ENCODE measurements at places on chromosomes 11 and 22.
A peak's percentile ranks its signal among the peaks of the same experiment; 100 is the strongest.

GRCh38 chr11:7654195-7654705, 19.1 kb downstream of the CYB5R2 start:
- no peak for DNase-seq

- no peak for DNase-seq
These were observed 77.5 kb upstream of the PHOX2A start for GRCh38 chr11:72321381-72321996.

GRCh38 chr11:70914496-70914895, 337.9 kb downstream of the SHANK2 start:
- DNase-seq, result no peak

DNA sequence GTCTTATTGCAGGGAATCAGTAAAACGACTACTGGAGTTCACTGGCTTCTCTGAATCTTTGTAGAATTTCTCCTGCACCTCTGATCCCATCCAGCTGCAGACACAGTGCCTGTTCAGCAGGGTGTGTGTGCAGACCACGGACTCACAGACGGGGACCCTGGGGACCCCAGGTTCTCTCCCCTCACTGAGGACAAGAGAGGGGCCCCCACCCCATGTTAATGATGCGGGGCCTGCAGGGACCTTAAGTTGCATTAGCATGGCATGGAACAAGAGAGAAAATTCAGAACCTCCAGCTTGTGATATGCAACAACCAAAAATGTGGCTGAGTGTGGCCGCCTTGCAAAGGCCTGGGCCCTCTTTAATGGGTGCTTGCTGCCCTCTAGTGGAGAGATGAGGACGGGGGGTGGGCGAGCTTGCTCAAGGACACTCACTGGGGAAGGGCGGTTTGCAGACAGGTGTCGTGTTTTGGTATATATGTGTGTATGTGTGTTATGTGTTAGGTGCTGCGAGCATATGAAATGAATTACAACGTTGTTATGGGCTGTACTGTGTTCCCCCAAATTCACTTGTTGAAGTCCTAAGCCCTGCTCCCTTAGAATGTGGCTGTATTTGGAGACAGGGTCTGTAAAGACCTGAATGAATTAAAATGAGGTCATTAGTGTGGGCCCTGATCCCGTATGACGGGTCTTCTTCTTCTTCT, 84.4 kb upstream of the SEPTIN5 start:
- peak; percentile 70 for DNase-seq

GRCh38 chr11:8723711-8724110, 41.1 kb downstream of the RPL27A start:
- DNase-seq, result no peak

- DNase-seq, result no peak
These were observed 16.1 kb downstream of the RRAS2 start for GRCh38 chr11:14342906-14343305.

DNA sequence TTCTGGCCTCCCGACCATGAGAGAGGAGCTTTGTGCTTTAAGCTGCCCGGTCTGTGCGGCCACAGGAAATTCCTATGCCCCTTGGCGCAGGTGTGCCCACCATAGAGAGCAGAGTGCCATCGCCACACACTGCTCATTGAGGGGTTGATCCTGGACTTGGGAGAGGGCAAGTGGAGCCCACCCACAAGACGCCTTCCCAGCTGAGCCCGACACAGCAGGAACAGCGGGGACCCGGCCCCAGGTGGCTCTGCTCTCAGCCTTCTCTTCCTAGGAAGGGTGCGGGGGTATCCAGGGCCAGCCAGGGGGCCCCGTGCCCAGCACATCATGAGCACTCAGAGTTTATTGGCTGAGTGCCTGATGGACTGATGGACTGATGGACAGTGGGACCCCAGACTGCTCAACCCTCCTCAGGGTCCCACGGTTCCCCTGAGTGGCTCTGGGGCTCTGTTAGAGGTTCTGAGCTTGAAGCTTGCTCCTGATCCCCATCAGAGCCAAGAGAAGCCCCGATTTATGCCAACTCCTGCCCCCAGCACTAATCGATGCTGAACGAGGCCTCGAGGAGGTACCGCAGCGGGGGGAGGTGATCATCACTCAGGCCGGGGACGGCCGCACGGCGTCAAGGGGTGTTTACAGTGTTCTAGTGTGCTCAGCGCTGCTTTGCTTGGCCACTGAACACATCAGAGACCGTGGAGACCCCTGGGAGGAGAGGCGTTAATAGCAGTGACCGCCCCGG, 13.5 kb upstream of the MRGPRD start:
- no peak for DNase-seq

DNA sequence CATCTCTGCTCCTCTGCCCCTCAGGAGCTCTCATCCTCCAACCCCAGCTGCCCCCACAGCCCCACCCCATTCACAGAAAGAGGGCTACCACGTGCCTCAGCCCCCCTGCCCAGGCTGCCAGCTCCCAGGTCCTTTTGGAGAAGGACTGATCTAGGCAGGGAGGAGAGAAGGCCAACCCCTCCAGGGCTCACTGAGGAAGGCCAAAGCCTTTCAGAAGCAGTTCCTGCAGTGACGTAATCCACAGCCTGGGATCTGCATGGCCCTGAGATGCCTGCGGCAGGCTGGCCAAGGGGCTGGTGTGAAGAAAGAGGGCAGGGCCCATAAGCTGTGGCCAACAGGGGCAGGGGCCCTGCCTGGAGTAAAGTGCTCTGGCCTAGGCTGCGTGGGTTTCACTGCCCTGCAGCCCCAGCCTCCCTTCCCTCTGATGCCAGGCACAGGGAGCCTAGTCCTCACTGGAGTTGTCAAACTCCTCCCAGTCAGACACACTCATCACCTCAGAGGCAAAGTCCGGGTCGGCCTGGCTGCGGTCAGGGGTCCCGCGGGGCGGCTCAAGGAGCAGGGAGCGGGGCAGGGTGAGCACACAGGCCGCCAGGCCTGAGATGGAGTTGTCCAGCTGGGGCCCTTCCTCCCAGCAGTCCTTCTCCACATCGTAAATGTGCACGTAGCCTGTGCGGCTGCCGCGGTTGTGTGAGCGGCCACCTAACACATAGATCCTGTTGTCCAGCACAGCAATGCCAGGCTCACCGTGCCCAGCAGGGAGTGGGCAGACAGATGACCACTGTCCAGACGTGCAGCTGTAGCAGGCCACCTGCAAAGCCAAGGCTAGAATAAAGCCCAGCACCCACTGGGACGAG, 4.2 kb upstream of the SCARF2 start:
- DNase-seq, result no peak

GRCh38 chr11:30635401-30635989, 49.3 kb upstream of the MPPED2 start:
- DNase-seq, result no peak

GRCh38 chr22:37638391-37639069, 939 bp upstream of the SH3BP1 start:
- DNase-seq, result no peak

Data from activated T-helper 1 cell treated with Interleukin-2 at 50 U/mL for 16 hours (primary cell).